ENCODE measurements at places on chromosomes 5 and 9.

GRCh38 chr9:87389936-87390335 is 107.7 kb upstream of the DAPK1 start:
- no peak overlapping the region for H3K4me3 ChIP-seq
- H3K36me3 ChIP-seq, result no peaks in the 10 kb centered on the region
- H3K4me1 ChIP-seq, result no peaks in the 10 kb centered on the region
- no peak for DNase-seq
- no peak overlapping the region for H3K27ac ChIP-seq
- peaks cover 6% of the 10 kb centered on the region for H3K27me3 ChIP-seq

- H3K4me1 ChIP-seq, result no peaks in the 10 kb centered on the region
- DNase-seq, result no peak
- H3K4me3 ChIP-seq, result no peak overlapping the region
- no peaks in the 10 kb centered on the region for H3K27me3 ChIP-seq
- H3K27ac ChIP-seq, result no peak overlapping the region
- no peaks in the 10 kb centered on the region for H3K36me3 ChIP-seq
These were observed 299.2 kb upstream of the NMUR2 start for GRCh38 chr5:152704286-152704685.

- no peaks in the 10 kb centered on the region for H3K36me3 ChIP-seq
- DNase-seq, result no peak
- no peaks in the 10 kb centered on the region for H3K4me1 ChIP-seq
These were observed 133.6 kb downstream of the ADAMTS2 start for GRCh38 chr5:179211631-179212030.

- peaks cover 6% of the 10 kb centered on the region for H3K36me3 ChIP-seq
- no peak for DNase-seq
These were observed 30.7 kb downstream of the QRFP start for GRCh38 chr9:130865921-130866320.

GRCh38 chr9:91734371-91734981 is 215.6 kb downstream of the ROR2 start:
- H3K27me3 ChIP-seq, result peaks cover 10% of the 10 kb centered on the region
- H3K4me3 ChIP-seq, result no peak overlapping the region
- H3K4me1 ChIP-seq, result peaks cover 3% of the 10 kb centered on the region
- no peaks in the 10 kb centered on the region for H3K36me3 ChIP-seq

DNA sequence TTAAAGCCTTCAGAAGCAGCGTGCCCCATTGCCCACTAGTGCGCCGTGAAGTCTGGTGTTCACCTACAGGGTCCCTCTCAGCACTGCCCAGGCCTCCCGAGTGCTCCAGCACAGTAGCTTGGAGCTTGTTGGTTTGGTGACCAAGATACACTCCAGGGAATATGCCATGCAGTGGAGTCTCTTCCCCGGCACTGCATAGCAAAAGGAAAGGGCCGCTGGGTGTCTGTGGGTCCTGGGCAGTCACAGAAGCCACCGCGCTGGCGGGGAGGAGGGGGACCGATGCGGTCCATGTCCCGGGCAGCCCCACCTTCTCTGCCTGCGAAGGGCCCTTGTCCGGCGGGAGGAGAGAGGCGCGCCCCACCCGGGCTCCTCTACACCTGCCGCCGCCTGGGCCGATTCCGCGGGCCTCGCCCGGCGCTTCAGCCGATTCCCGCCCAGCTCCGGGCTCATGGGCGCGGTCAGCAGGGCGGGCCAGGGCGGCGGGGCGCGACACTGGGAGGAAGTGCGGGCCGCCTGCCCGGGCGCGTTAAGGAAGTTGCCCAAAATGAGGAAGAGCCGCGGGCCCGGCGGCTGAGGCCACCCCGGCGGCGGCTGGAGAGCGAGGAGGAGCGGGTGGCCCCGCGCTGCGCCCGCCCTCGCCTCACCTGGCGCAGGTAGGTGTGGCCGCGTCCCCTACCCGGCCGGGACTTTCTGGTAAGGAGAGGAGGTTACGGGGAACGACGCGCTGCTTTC is at the start of gene SYK:
SYK (plus strand) TSS at position 579 of the 732 bp plus-strand sequence. CDS start 42,080 bp downstream, outside the sequence.
- peaks cover 61% of the 10 kb centered on the region for H3K27me3 ChIP-seq
- no peak within 1 kb of the TSS for H3K27ac ChIP-seq
- no peak for DNase-seq
- peak within 1 kb of the TSS; percentile 20 for H3K4me3 ChIP-seq
- H3K4me1 ChIP-seq, result peaks cover 5% of the 10 kb centered on the region
